Common myeloid progenitor, CD34-positive (primary cell): ENCODE measurements at places on chromosomes 1 and 21.

DNA sequence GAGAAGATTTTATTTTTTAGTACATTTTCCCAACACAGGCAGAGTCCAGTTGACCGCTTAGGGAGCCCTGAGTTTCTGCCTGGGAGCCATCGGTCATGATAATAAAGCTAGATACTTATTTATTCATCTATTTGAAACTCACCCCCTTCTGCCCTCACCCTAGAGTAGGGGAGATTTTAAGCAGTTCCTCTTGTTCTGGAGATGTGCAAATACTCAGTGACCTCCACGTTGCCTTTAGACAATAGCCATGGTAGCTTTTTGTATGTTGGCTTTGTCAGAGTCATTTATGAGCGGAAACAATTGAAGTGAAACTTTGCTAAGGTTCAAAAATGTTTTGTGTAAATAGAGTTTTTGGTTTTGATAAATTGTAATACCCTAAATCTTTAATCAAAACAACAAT, 45.7 kb upstream of the PLPPR4 start:
- no peak for DNase-seq

GRCh38 chr1:32357614-32358013, 4.7 kb downstream of the FAM229A start:
- DNase-seq: no peak

DNA sequence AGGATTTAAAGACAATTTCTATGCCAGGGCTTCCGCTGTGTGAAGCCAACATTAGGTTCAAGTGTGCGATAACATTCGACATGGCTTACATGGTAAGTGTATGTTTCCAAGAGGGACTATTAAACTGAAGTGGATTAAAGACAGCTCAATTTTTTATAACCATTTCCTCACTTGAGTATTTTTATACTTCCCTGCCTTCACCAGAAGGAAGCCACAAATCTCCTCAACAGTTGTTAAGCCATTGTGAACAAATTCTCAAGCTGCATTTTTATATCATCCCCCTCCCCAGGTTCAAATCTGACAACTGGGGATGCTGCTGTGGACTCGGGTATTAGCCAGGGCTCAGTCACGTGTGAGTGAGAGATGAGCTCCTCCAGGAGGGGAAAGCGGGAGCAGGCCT, 116.3 kb downstream of the RHOU start:
- DNase-seq: peak; percentile 13

- no peak for DNase-seq
Measured at GRCh38 chr1:196121181-196121580, 487.1 kb downstream of the KCNT2 start.

GRCh38 chr1:41482001-41482765, 2.3 kb downstream of the EDN2 start:
- peak; percentile 25 for DNase-seq

DNA sequence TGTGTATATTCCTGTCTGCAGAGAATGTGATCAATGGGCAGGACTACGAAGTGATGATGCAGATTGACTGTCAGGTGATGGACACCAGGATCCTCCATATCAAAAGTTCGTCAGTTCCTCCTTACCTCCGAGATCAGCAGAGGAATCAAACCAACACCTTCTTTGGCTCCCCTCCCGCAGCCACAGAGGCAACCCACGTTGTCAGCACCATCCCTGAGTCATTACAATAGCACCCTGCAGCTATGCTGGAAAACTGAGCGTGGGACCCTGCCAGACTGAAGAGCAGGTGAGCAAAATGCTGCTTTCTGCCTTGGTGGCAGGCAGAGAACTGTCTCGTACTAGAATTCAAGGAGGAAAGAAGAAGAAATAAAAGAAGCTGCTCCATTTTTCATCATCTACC, 65.2 kb downstream of the OLFML2B start:
- no peak for DNase-seq

- DNase-seq: no peak
Measured at GRCh38 chr1:3690282-3691065, 38.2 kb downstream of the TP73 start.

- DNase-seq: peak; percentile 96
Measured at GRCh38 chr1:84301004-84301784, at the start of gene SAMD13. Gene SAMD13 (plus strand): TSS chr1:84301708. CDS start chr1:84303235, 1,527 bp downstream.

DNA sequence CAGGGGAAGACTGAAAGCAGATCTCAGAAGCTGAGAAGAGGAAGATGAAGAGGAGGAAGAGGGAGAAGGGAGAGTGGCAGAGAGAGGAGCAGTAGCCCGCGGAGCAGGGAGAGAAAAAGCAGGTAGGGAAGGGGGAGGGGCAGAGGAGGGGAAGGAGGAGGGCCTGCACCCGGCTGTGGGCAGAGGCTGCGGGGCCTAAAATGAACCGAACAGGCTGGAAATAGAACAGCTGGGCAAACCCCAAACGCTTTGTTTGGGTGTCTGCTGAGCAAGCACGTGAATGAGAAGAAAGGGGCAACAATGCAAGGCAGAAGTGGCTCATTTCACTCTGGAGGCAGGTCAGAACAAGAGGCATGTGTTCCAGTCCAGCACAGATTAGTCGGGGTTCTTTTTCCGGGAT, 33.5 kb downstream of the KCNC4 start:
- DNase-seq: no peak

DNA sequence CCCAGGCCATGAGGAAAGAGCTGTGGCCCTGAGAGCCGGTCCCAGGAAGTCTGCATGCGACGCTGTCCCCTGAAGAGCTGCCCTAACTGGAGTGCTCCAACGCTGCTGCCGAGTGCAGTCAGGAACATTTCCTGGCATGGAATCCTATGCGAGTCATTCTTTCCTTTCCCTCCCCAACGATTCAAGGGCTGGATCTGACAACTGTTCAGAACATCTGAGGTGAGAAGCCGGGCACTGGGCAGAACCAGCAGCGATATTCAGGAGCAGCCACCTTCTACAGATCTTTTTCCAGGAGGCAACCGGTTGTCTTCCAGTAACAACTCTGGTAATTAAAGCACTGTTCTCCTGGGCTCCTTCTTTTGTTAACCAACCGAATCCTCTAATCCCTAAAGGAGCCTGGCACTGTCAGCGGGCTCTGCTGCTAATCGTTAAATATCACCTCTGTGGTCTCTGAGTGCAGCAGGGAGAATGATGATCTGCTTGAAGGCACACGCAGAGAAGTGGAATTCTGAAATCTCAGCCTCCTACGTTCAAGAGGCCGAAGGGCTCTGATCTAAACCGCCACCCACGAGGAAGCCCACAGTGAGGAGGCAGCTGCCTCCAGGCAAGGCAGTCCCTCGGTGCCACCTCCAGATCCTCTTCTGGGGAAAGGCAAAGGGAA, 55.8 kb downstream of the SLC45A1 start:
- DNase-seq: no peak

DNA sequence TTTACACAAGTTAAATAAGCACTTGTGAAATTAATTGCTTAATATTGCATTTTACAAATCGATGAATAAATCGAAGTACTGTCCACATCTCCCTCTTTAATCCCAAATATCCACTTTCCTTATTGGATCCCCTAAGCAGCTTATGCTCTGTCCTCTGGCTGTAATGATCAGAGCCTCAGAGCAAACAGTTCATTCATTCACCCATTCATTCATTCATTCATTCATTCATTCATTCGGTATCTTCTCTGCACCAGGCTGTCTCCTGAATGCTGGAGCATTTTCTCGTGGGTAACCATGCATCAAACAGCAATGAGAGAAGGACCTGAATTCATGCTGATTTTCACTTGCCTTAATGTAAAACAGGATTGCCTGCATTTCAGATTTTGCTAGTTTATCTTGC, 69.5 kb upstream of the IGSF21 start:
- no peak for DNase-seq

DNA sequence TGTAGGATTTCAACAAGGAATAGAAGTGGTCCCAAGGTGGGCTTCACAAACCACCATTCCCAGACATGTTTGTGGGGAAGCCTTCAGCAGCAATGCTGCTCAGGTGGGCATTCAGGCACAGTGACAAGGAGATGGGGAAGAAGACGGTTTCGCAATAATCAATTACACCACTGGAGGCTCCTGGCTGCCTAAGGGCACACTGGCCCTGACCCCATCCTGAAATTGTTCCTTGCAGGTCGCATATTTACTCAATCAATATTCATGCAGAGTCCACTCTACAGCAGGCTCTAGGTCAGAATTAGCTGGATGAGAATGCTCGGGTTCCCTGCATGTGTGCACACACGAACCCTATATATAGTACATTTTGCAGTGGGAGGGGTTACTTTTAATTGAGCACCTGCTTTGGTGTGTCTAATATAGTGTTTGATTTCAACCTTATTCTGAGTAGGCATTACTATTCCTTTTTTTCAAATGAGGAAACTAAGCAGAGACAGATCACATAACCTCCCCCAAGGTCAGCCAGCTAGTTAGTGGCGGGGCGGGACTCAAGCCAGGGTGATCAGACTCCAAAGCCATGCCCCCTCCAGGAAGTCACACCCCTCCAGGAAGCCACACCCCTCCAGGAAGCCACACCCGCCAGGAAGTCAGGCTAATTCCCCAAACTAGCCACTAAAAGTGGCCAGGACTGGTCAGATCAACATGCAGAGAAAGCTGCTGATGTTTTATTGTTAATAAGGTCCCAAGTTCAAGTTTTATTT, 106.5 kb downstream of the HLCS start:
- DNase-seq: peak; percentile 34

DNA sequence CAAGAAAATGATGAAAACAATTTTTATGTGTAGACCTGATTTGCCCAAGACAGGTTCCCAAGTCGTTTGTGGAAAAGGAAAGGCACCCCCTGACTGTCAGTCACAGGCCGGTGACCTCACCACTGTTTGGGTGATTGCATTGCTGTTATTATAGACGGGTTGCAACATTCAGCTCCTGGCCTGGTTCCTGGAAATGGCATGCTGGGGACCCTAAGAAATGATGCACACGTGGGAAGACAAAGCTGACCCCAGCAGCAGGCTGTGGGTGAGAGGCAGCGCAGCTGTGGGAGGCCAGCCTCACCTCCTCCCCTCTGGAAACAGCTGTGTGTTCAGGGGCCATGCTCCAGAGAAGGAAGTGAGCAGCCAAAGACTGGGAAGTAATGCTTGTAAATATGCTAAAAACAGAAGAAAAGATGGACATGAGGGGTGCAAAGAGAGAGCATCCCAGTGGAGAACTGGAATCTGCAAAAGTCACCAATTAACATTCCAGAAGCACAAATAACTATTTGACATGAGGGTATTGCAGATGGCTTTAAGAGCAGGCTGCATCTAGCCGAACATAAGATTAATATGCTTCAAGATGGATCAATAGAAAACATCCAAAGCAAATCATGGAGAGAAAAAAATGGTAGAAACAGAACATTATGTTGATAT, 23.4 kb upstream of the ABCG1 start:
- no peak for DNase-seq

DNA sequence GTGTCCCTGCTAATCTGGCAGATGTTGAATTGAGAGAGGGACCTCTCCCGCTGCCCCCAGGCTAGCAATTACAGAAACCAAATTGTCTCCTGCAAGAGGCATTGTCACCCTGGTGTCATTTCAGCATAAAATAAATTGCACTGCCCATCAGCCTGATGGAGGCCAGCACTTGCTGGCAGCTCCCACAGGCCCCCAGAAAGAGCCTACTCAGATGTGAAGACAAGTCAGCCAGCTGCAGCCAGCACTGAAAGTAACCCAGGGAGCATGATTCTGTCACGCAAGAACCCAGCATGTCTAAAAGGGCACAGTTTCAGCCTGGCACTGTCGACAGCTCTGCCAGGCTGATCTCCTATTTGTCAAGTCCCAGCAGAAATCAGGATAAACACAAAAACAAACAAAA, 110.3 kb upstream of the CTTNBP2NL start:
- no peak for DNase-seq

DNA sequence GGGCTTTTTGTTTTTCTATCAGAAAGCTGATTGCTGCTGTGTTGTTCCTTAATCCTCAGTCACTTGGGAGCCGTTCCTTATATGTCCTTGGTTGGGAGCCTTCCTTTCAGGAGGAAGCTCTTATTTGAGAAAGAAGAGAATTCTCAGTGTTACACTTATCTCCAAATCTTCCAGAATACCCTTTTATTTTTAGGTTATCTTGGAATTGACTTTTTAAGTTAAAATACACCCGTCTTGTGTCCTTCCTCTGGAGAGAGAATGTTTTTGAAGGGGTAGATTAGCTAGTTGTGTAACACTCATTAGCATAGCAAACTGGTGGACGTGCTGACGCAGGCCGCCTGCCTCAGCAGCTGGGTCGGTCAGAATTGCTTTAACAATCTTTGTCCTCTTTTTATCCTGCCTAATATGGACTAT, 42.1 kb downstream of the LRRC8B start:
- DNase-seq: peak; percentile 67

GRCh38 chr1:98839840-98840239, 164.8 kb downstream of the PLPPR5 start:
- DNase-seq: no peak

DNA sequence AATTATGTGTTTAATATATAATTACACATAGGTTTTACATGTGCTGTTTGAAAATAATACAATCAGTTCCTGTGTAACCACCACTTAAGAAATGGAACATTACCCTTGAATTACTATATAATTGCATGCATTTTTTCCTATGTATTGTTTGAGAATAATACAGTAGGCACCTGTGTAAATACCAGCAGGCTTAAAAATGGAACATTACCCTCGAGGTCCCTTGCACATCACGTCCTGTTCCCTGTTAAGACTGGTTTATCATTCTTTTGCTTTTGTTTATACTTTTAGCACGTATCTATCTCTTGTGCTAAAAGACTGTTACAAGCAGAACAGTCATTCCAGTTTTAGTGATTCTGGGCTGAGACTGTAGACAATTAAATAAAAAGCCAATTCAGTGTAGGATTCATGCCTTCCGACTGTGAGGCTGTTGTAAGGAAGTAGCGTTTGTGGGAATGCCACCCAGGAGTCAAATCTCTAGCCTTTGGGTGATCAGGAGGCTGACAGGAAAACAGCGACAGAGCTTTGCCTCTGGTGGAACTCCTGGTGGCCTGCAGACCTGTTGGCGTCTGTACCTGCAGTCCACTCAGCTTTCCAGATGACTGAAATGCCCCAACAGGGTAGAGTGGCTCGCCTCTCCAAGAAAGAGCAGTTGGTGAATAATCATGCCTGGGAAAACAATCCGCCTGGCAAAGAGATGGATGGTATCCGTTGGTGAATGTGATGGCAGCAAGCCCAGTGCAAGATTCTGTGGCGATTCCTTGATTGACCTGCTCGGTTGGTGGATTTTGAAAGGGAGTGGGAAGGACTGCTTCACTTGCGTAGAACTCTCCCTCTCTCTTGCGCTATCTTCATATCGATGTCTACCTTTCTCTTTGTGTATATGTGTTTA, 58.0 kb downstream of the DISC1 start:
- no peak for DNase-seq

DNA sequence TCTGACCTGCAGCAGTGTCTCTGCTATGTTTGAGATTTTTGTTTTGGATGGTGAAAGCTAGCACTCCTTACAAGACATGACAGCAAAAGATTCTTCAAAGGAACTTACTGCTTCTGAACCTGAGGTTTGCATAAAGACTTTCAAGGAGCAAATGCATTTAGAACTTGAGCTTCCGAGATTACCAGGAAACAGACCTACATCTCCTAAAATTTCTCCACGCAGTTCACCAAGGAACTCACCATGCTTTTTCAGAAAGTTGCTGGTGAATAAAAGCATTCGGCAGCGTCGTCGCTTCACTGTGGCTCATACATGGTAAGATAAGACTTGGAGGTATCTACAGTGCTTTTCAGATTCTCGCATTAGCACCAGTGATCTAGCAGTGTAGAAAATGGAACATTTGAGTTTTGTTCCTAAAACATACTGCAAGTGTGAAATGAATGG, 200.2 kb downstream of the PDE4B start:
- DNase-seq: no peak

GRCh38 chr1:226730071-226730470, 9.0 kb downstream of the ITPKB start:
- no peak for DNase-seq
